Activated T-cell treated with anti-CD3 and anti-CD28 coated beads for 24 hours (primary cell): ENCODE measurements at places on chromosomes 2 and 18.

GRCh38 chr2:65294136-65294535, 66.5 kb downstream of the ACTR2 start:
- no peak for DNase-seq

- DNase-seq: no peak
These were observed 69.4 kb upstream of the SH3RF3 start for GRCh38 chr2:109059474-109060165.

GRCh38 chr2:134501476-134502091, 217.2 kb downstream of the TMEM163 start:
- DNase-seq: no peak

- no peak for DNase-seq
These were observed 4.7 kb upstream of the KCNF1 start for GRCh38 chr2:10906926-10907625.

GRCh38 chr2:17520761-17521160, 2.5 kb upstream of the RAD51AP2 start:
- no peak for DNase-seq

DNA sequence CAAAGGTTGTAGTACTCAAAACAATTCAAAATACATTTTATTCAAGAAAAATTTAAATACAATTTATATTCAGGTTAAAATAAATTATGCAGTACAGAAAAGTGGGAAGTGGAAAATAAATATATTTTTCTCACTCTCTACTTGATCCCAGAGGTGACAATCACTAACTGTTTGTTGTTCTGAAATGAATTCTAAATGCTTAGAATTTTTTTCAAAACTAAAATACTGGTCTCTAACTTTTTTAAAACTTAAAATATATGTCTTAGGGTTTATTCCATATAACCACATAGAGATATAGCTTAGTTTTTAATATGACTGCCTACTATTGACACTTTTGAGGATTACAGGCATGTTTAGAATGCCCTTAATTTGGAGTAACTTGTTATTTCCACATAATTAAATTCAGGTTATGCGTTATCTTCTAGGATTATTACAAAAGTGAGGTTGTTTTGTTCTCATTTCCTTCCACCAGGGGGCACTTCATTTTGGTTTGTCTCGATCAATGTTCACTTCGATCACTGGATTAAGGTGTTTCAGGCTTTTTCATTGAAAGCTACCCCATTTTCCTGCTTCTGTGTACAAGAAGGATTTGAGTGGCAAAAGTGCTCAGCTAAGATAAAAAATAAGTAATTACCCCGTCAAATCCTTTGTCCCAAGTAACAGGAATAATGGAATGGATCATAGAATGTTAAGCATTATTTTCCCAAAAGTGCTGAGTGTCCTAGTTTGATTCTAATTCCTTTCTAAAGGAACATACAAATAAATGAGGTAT, 27.1 kb upstream of the TFPI start:
- peak; percentile 19 for DNase-seq

GRCh38 chr2:223837287-223838061, at the start of gene AP1S3:
TSS of gene AP1S3 (minus strand) at chr2:223837582. CDS start at chr2:223837450, 132 bp downstream.
- DNase-seq: peak; percentile 60

DNA sequence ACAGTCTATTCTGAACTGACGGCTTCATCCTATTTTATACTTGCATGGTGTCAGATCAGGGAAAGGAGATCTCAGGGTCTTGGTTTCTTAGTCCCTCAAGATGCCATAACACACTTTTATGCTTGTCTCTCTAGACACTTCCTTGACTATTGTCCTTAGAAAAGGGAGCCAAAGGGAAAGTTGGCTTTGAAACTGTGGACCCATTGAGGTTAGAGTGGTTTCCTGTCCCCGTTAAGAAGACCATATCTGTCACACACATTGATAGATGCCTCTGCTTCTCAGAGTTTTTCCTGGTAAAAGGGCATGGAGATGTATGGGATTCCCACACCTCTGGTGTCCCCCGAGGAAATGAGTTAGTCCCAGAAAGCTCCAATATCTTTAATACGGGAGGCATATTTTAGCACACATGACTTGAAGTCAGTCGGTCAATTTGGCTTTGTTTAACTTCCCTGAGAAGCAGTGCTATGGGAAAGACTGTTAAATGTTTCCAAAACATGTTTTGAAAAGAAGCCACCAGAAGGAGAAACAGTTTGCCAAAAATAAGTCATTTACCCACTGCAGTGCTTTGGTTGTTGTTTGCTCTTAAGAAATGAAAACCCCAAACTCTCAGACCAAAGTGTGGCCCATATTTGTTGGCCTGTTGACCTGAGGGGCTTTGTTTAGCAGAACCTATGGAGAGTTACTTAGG, 133.4 kb upstream of the CXCR4 start:
- no peak for DNase-seq

DNA sequence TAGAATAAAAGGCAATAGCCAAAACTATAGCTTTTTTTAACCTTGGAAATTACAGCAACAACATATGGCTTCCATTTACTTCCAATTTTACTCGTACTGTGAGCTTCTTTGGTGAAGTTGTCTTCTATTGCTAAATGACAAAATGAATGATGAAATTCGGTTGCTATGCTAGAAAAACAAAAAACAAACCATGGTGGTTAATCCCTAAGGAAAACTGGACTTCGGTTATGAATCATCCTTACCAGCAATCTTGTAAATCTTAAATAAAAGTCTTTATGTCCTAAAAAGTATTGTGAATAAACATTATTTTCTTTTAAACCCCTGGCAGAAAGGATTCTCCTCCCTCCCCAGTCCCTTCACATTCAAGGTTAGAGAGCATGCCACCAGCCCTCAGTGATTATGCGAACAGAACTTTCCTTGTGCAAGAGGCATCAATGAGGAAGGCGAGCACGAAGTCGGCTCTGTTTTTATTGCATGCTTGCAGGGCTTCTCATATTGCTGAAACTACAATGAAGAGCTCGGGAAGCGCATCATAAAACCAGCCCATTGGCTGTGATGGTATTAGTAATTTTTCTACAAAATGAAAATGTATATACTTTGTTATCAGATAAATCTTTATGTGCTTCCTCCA, 62.9 kb downstream of the ZNF521 start:
- no peak for DNase-seq
